ENCODE measurements at places on chromosomes 2 and 18. TPM values are rescaled to one million over a fixed set of nuclear protein-coding genes. Genes with fewer than 3 reads are reported as not detected.

TMEM150A gene
- 6.6 TPM for total RNA-seq

FHL2 gene
- total RNA-seq, result 4.1 TPM

C2orf81 gene
- total RNA-seq, result 1.6 TPM

LYG1 gene
- 1.6 TPM for total RNA-seq

ALKAL2 gene
- not detected for total RNA-seq

RUFY4 gene
- not detected for total RNA-seq

FIGN gene
- total RNA-seq, result 4.4 TPM

ANKAR gene
- 45.1 TPM for total RNA-seq
